AG04450 (cell line): ENCODE measurements at places on chromosomes 2 and 18.

DNA sequence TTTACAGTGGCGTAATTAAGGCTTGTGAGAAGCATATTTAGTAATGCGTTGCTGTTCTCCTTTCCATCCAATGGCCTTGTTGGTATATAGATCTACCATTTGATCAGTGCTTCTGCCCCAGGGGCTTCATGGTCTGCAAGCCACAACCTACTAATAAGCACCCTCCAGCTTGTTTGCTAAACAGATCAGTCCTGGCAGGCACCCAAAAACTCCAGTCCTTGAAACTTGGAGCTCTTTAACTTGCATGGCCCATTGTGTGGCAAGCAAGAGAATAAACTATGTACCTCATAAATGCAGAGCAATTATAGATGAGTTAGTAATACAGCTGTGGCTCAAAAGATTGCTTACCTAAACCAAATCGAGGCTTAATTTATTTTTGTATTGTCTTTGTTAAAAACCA lies 158.5 kb downstream of the FTCDNL1 start:
- no peak for DNase-seq

DNA sequence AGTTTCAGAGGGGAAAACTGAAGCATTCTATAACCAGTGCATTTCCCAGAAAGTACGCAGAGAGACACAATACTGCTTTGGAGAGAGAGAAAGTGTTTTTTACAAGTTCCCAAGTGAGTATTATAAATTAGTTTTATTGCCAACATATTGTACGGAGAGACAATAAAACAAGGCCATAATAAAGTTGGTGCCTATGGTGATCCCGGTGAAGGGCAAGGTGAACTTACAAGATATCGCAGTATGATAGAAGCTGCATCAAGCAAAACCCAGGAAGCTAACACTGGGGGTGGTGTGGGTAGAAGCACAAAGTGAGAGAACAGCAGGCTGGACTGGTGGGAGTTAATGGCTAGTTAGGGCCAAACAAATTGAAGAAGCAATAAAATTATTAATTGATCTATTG lies 7.5 kb downstream of the TMSB10 start:
- no peak for DNase-seq

DNA sequence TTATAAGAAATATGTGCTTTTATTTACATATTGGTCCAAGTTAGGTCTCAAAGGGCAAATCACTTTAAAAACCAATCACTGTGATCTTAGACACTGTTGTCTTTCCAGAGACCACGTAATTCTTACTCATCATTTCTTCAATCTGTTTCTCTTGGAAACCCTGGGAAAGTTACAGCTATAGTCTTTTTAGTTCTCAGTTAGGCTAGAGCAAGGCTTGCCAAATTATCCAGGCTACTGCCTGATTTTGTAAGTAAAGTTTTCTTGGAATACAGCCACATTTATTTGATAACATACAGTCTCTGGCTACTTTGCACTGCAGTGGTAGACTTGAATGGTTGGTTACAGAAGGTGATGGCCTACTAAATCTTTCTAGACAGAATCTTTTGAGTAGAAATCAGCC lies 106.0 kb downstream of the KIAA1328 start:
- DNase-seq, result peak; percentile 50

GRCh38 chr2:168404764-168405163 lies 51.3 kb upstream of the CERS6 start:
- DNase-seq, result no peak

DNA sequence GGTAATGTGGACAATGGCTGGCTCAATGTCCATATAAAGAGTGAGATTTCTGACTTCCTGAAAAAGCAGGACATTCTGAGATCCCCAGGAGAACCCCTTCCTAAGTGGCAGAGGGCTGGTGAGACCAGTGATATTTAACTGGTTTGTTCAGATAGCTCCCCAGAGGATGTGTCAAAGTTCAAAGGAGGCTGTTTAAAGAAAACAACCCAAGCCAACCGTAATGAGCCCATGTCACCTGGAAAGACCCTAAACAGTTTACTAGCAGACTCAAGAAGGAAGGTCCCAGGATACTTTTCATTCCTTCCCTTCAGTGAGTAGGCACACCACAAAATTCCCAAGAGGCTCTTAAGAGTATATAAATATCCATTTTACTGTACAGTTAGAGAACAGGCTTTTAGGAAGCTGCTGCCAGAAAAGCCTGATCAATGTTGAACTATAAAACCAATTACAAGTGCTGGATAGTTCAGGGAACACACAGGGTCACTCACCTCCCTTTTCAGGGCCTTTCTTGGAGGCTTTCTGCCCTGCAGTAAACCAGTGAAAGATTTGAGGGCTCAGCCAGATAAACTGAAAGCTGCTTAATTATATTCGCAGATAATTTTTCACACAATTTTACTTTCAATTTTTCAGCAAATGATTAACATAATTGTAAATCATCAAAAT lies 293.5 kb downstream of the ASXL3 start:
- DNase-seq, result no peak

GRCh38 chr18:44946529-44947113 lies 265.9 kb downstream of the SETBP1 start:
- DNase-seq, result no peak

DNA sequence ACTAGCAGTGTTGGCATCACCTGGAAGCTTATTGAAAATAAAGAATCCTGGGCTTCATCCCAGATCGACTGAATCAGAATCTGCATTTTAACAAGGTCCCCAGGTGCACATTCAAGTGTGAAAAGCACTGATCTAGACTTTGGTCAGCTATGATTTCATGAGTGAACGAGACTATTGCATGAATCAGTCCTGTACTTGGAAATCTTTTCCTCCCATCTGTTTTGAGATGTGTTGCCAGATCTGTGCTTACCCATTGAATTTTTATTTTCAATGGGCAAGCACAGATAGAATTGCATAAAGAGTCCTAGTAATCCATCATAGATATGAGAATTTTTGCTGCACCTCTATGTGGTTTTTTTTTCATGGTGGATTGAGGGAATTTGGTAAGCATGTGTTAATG lies 64.0 kb downstream of the PMS1 start:
- DNase-seq, result no peak

DNA sequence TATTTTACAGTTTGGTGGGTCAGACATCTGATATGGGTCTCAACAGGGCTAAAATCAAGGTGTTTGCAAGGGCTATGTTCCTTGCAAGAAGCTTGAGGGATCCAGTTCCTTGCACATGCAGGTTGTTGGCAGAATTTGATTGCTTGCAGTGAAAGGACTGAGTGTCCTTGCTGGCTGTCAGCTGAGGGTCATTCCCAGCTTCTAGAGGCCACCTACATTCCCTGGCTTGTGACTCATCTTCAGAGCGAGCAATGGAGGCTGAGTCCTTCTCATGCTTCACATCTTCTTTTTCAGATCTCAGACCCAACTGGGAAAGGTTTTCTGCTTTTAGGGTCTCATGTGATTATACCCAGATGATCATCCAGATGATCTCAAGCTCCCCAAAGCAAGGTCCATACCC lies 12.4 kb downstream of the MEX3C start:
- no peak for DNase-seq

GRCh38 chr2:165967746-165968145 lies 14.2 kb upstream of the TTC21B start:
- DNase-seq, result no peak

- DNase-seq, result no peak
These were observed 136.7 kb upstream of the NCK2 start for GRCh38 chr2:105607920-105608504.

DNA sequence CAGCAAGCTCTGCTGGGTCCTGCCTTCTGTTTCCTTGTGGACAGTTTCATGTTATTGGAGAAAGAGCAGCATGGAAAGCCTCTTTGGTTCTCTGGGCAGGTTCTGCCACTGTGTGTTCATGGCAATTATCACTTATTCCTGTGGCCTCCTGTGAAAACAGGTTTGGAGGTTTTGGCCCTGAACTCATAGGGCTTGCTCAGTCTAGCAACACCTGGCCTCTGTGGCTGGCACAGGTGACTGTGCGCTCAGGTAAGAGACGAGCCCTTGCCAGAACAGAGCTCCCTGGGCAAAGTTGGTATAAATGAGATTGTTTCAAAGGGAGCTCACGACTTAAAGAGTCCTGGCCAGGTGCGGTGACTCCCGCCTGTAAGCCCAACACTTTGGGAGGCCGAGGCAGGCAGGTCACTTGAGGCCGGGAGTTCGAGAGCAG lies 5.7 kb downstream of the CEP68 start:
- no peak for DNase-seq

- no peak for DNase-seq
These were observed 452 bp downstream of the RAPH1 start for GRCh38 chr2:203534621-203535077.

DNA sequence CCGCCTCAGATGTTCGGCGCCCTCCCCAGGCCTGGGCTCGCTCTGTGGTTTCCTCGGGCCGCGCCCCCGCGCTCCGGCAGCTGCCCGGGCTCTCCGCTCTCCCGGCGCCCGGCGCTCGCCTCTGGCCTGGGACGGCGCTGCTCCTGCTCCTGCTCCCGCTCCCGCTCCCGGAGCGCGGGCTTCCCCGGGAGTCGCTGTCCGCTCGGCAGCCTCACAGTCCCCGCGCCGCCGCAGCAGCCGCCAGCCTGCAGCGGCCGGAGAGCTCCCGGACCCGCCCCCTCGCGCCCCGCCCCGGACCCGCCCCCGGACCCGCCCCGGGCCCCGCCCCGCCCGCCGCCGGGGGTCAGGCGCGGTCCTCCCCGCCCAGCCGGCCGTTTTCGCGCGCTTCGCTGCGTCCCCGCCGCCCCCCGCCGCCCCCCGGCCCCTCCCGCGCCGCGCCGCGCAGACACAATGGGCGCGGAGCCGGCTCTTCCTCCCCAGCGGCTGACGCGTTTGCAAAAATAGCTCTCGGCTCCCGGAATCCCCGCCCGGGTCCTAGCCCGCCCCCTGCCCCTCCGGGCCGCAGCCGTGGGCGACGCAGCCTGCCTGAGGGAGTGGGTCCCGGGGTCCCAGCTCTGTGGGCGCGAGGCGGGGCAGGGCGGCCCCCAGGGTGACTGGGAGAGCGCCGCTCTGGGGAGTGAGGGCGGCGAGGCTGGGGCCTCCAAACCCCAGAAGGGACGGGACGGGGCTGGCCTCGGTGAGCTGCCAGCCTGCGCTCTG lies at the start of gene ARL4C:
TSS of gene ARL4C (minus strand) at position 247 of the 759 bp plus-strand sequence. CDS start 495 bp downstream, outside the sequence.
- no peak for DNase-seq
